Dorsolateral prefrontal cortex (tissue), 122 donors: ENCODE measurements at places on chromosomes 5 and 9.

- DNase-seq: peak; percentile 26
These were observed 50.1 kb downstream of the ADAMTS2 start for GRCh38 chr5:179294891-179295777.

- no peak for DNase-seq
These were observed 2.3 kb downstream of the ANKH start for GRCh38 chr5:14869233-14869632.

DNA sequence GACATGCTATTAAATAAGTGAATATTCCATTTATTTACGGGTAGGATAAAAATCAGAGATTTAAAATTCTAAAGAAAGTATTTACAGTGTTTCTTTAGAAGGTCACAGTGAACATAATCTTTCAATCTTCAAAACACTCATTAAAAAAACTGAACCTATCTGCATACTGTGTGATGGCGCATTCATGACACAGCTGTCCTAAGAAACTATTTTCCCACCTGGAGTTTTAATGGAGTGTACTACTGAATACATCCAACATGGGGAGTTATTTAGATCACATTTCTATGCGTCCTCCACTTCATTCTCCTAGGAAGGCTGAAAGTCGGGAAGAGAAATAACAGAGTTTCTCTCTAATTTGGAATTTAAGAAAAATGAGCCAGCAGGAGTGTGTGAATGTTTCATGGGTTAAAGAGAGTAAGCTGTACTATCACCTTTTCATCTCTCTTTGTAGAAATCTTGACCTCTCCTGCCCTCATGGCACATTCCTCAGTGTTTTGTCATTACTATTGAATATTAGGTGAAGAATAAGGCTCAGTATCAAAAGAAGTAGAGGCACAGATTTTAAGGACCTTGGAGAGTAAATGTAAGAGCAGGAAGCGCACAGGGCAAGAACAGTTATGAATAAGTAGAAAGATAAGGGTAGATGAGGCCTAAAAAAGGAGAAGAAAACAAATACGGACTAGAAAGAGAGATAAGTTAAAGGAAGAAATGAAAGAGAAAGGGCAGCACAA, 551.2 kb upstream of the TUSC1 start:
- no peak for DNase-seq

DNA sequence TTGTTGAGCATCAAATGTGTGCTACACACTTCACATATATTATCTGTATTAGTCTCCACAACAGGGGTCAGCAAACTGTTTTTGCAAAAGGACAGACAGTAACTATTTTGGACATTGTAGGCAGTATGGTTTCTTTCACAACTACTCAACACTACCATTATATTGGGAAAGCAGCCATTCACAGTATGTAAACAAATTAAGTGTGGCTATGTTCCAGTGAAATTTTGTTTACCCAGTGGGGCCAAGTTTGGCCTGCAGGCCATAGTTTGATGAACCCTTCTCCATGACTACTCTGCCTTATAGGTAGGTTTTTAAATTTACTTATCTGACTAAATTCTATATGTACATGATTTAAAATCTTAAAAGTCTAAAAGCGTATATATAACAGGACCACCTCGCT, 13.0 kb upstream of the FAM151B start:
- DNase-seq: no peak

- no peak for DNase-seq
These were observed 215.1 kb upstream of the DAPK1 start for GRCh38 chr9:87282538-87282937.

DNA sequence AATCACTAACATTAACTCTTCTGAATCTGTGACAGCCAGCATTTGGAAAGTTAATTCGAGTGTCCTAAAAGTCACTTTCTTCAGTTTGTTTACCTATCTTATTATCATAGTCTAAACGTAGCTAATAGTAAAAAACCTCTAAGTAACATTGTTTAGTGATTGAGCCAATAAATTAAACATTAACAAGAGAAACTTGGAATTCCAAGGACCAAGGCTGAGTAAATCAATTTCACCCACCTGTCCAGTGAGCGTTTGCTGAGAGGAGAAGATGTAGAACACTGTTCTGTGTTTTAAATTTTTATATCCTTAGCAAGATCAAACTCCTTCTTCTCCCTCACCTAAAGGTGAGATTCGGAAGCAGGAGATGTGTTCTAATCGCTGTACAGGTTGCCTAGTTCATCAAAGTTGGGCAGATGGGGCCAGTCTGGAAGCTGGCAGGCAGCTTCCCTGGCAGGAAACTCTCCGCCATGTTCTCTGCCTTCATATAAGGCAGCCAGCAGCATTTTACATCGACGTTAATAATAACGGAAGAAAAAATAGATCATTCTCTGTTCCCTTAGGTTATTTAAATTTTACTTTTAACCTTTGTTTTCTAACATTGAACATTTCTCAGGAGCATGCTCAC, 89.2 kb downstream of the DAPK1 start:
- DNase-seq: no peak

DNA sequence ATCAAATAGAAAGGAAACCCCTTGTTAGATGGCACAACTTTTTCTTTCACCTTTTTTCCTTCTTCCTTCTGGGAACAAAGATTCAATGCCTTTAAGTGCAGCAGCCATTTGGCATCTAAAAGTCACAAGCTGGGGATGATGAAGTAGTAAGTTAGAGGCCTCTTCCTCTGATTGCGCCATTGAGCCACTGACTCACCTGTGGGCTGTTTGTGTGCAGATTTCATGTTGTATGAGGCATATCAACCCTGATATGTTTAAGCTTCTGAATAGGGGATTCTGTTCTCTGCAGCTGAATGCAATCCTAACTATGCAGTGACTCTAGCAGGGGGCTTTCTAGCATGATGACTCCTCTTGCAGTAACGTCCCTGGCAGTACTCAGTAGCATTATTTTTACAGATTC, 599.9 kb downstream of the CSNK1G3 start:
- no peak for DNase-seq

DNA sequence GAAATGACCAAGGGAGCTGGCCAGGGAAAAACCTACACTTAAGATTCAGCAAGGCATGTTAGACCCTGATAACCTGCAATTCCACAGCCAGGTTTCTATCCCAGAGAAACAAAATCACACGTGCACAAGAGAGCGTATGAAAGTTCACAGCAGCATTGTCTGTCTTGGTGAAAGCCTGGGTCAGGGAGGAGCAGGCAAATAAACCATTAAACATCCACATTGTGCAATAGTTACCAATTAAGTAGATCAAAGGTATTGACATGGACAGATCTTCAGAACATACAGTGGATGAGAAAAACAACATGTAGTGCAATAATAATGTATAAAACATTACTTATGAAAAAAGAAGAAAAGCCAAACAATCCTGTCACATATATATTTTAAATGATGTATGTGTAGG, 15.9 kb upstream of the GPX3 start:
- DNase-seq: no peak

DNA sequence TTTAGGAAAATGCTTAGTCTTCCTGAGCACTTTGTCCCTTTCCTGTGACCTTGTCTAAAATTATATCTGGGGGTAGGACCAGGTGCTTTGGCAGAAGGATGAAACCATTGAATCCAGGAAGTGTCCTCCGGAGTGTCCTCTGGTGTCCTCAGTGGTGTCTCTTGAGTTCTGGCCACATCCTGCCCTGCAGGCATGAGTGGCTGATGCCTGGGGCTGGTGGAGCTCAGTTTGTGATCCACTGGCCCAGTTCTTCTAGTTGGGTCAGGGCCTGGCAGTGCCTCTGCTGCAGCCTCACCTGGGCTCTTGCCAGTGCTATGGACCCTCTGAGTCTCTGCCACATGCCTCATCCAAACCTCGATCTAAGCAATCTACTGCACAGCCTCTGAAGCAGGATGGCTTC, 14.4 kb upstream of the TMED7 start:
- no peak for DNase-seq
